NCI-H1930 (cell line): ENCODE measurements at places on chromosomes 1 and 21.

DNA sequence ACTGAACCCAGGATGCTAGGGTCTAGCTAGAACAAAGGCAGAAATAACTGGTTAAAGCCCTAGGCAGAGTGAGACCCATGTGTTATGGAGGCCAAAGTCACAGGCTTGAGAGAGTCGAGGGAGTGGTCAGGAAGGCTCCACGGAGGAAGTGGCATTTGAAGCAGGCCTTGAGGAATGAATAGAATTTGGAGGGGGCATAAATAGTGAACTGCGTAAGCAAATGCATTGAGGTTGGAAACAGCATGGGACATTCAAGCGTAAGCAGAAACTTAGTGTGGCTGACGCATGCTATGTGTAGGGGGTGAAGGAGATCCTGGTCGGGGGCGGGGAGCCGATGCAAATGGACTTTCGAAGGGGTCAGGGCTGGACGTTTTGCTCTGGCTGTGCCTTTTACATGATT, 11.5 kb downstream of the AZIN2 start:
- DNase-seq, result no peak

DNA sequence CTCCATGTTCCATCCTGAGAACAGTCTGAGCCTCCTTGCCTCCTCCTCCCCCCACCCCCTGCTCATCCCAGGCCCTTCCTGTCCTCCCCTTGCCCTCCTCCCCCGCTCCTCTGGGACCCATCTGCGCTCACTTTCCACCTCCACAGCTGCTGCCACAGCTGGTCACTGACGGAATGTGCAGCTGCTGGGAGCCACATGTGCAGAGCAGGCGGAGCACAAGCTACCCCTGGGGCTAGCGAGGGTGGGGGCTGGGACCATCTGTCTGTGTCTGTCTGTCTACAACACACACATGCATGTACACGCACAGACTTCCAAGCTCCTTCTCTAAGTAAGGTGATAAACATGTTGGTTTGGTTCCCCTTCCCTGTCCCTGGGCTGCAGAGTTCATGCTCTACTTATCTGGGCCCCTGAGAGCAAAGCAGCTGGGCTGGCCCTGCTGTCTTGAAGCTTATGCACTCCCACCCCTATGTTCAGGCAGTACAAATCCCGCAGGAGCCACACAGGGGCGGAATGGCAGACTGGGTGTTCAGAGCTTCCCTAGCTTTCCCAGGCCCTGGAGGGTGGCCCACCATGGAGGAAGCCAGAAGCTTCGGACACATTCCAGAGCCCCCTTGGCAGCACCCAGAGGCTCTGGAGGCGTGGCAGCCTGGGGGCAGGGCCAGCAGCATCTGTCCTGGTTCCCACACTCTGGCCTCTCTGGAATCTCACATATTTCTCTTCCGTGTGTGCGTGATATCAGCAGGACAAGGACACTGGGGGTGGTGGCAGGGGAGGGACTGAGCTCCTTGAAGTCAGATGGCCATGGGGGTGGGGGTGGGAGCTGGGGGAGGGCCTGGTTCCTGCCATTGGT, 7.0 kb upstream of the HEYL start:
- no peak for DNase-seq

- DNase-seq, result no peak
These were observed 27.9 kb downstream of the MORC3 start for GRCh38 chr21:36347962-36348328.

GRCh38 chr1:54487571-54488050, 60.4 kb upstream of the ACOT11 start:
- DNase-seq, result no peak

GRCh38 chr1:8590721-8591351, 226.6 kb downstream of the RERE start:
- no peak for DNase-seq

- DNase-seq, result no peak
These were observed 87.5 kb downstream of the IER5 start for GRCh38 chr1:181175955-181176354.

GRCh38 chr1:89888480-89889322, 67.9 kb downstream of the LRRC8D start:
- no peak for DNase-seq

DNA sequence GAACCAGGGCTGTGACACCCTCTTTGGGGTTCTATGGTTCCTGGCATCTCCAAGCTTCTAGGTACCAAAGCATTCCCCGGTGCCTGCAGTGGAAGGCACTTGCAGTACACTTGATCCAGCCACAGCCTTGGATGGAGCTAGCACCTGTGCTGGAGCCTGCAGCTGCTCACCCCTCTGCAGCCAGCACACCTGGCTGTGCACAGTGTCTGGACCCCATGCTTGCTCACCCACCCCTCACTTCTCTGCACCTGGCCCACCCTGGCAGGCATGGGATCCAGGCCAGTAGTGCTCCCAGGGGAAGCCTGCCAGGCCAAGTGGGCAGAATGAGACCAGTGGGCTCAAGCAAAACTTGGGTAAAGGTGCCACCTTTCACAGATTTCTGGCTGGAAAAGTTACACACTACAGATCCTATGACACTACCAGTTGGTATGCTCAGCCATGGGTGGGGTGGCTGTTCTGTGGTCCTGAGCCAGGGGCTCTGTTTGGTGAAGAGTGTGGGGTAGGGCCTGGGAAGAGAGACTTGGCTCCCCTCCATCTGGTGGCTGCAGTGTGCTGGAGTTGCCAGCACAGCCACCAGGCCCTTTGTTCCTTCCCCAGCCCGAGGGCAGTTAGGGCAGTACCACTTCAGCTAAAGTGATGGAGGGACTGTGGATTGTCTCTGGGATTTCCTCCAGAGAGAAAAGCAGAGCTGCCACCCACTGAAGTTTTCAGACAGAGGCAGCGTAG, 157.8 kb upstream of the LRRC7 start:
- no peak for DNase-seq

- no peak for DNase-seq
These were observed 109.5 kb downstream of the TBX15 start for GRCh38 chr1:118878661-118879060.

DNA sequence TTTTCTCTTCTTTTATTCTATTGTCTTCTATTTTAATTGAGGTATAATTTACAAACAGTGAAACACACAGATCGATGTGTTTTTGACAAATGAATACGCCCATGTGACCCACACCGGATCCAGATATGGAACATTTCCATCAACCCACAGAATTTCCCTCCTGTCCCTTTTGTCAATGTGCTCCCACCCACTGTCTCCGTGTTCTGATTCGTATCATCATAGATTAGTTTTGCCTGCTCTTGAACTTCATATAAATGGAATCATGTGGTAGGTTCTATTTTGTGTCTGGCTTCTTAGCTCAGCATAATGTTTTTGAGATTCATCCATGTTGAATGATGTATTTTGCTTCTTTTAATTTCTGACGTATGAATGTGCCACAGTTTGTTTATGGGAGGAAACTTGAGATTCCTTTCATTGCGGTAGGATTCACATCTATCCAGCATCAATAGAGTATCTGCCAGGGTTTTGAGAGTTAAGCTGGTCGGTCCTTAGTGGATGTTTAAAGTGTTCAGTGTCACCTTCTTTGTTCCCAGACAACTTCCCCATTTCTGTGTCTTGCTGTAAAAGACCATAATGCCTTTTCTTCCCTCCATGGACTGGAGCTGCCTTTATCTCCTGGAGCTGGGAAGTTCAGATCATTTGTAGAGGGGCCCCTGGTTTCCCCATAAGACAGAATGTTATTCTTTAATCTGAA, 14.7 kb downstream of the NAV1 start:
- no peak for DNase-seq

GRCh38 chr1:99548943-99549605, 96.8 kb upstream of the PALMD start:
- no peak for DNase-seq

GRCh38 chr1:238153253-238153652, 262.5 kb upstream of the ZP4 start:
- DNase-seq, result no peak

GRCh38 chr1:53447413-53447812, 11.8 kb upstream of the DMRTB1 start:
- no peak for DNase-seq

DNA sequence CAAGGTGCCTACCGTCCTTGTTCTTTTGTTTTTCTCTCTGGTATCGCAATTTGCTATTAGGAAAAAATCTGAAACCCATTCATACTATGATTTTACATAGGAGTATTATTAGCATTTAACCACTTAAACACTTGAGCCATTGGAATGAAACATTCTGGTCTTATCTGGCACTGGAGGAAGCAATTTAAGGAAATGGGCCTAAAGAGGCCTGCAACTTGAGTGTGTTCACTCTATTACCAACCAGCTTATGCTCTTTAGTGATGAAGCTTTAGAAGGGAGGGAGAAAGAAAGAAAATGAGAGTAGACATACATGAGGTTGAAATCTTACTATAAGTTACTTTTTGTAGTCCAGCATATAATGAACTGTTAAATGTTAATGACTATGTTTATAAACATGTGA, 5.7 kb downstream of the GJA5 start:
- no peak for DNase-seq

- no peak for DNase-seq
These were observed 105.5 kb downstream of the EBNA1BP2 start for GRCh38 chr1:43066578-43066977.

DNA sequence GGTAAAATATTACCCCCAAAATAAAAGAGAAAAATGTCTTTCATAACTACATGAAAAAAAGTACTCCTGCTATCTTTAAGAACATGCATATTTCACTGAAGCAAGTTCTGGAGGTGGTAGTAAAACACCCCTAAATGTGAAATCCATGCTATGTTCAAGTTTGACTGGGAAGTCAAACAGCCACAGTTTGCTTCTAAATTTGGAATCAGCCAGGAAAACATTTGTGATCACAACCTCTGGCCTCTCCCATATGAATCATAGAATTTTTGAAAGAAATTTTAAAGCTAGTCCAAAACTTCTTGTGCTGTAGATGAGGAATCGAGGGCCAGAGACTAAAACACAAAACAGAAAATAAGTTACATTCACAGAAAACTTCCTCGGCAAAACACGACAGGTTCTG, 6.6 kb downstream of the SORT1 start:
- no peak for DNase-seq

- DNase-seq, result no peak
These were observed 21.3 kb upstream of the GRIK3 start for GRCh38 chr1:37055631-37056030.

DNA sequence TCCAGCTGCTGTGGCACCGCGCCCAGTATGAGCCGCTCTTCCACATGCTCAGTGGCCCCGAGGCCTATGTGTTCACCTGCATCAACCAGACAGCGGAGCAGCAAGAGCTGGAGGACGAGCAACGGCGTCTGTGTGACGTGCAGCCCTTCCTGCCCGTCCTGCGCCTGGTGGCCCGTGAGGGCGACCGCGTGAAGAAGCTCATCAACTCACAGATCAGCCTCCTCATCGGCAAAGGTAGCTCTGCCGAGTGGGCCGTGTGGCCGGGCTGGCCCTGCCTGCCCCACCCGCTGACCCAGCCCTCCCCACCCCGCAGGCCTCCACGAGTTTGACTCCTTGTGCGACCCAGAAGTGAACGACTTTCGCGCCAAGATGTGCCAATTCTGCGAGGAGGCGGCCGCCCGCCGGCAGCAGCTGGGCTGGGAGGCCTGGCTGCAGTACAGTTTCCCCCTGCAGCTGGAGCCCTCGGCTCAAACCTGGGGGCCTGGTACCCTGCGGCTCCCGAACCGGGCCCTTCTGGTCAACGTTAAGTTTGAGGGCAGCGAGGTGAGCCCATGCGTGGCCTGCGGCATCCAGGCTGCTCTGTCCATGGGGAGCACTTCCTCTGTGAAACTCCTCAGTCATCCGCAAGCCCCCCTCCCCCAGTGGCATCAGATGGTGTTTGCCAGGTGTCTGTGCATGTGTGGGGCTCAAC, 64.2 kb downstream of the PIK3CD start:
- DNase-seq, result no peak

DNA sequence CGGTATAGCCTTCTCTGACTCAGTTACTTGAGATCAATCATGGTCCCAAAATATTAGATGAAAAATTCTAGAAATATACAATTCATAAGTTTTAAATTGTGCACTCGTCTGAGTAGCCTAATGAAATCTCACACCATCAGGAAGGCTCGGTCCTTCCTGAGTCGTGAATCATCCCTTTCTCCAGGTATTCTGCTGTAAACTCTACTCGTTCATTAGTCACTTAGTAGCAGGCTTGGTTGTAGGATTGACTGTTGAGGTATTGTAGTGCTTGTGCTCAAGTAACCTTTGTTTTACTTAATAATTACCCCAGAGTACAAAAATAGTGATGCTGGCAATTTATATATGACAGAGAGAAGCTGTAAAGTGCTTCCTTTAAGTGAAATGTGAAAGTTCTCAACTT, 238.7 kb downstream of the OLFM3 start:
- no peak for DNase-seq

- no peak for DNase-seq
These were observed 51.5 kb upstream of the CYP2J2 start for GRCh38 chr1:59978026-59978425.

GRCh38 chr1:1399872-1400575, 889 bp upstream of the CCNL2 start:
- DNase-seq, result no peak

GRCh38 chr1:171343727-171344472, 29.9 kb downstream of the FMO4 start:
- DNase-seq, result no peak

DNA sequence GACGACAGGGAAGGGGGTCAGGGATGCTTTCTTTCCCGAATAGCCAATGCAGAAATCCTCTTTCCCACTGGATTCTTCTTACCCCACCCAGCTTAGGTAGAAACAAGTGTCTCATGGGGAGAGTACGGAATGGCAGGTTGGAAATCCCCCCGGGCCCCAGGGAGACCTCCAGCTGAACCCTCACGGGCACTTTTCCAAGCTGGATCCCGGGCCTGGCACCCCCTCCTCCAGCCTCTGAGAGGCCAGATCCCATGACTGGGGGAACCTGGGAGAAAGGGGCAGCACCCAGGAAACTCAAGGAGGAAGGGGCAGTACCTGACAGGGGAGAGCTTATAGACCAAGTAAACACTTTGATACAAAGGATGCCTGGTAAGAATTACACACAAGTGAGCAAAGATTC, 1.3 kb downstream of the PKP1 start:
- no peak for DNase-seq

DNA sequence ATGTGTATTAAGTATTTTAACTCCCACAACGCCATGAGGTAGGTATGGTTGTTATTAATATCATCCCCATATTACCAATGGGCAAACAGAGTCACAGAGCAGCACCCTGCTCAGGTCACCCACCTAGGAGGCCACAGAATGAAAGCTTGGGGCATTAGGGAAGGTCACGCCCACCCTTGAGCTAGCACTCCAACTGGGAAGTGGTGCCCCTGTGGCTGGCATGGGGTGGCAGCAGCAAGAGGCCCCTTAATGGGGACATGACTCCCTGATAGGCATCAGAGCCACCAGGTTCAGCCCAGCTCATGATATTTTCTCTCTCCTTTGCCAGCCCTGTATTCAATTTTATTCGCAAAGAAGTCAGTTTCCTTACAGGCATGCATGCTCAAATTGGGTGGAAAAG, 90.6 kb downstream of the DMRTB1 start:
- DNase-seq, result no peak

- no peak for DNase-seq
These were observed 121.2 kb downstream of the EPHB2 start for GRCh38 chr1:22831729-22832413.

- no peak for DNase-seq
These were observed 35.2 kb upstream of the LRP8 start for GRCh38 chr1:53362851-53363642.

- DNase-seq, result no peak
These were observed 500 bp downstream of the EPHA10 start for GRCh38 chr1:37764414-37764825.

- DNase-seq, result no peak
These were observed 28.5 kb downstream of the PLEKHA6 start for GRCh38 chr1:204331275-204331674.
